CD8-positive, alpha-beta memory T cell (primary cell): ENCODE measurements at places on chromosomes 11 and 22. TPM values are rescaled to one million over a fixed set of nuclear protein-coding genes. Genes with fewer than 3 reads are reported as not detected.
A peak's percentile ranks its signal among the peaks of the same experiment; 100 is the strongest.

Gene CRYBA4
- not detected for total RNA-seq

Gene CDC42BPG
- 0.66 TPM for total RNA-seq

Gene SLC35F2
- 34.5 TPM for total RNA-seq

Gene ABTB2
- 5.4 TPM for total RNA-seq

Gene KCNJ5
- not detected for total RNA-seq

Gene CARNS1
- 2.0 TPM for total RNA-seq

- H3K27ac ChIP-seq: no peak overlapping the region
- no peak for DNase-seq
- no peak overlapping the region for H3K4me3 ChIP-seq
- H3K4me1 ChIP-seq: no peaks in the 10 kb centered on the region
Measured at GRCh38 chr22:43338766-43339345, 4.3 kb downstream of the SCUBE1 start.

DNA sequence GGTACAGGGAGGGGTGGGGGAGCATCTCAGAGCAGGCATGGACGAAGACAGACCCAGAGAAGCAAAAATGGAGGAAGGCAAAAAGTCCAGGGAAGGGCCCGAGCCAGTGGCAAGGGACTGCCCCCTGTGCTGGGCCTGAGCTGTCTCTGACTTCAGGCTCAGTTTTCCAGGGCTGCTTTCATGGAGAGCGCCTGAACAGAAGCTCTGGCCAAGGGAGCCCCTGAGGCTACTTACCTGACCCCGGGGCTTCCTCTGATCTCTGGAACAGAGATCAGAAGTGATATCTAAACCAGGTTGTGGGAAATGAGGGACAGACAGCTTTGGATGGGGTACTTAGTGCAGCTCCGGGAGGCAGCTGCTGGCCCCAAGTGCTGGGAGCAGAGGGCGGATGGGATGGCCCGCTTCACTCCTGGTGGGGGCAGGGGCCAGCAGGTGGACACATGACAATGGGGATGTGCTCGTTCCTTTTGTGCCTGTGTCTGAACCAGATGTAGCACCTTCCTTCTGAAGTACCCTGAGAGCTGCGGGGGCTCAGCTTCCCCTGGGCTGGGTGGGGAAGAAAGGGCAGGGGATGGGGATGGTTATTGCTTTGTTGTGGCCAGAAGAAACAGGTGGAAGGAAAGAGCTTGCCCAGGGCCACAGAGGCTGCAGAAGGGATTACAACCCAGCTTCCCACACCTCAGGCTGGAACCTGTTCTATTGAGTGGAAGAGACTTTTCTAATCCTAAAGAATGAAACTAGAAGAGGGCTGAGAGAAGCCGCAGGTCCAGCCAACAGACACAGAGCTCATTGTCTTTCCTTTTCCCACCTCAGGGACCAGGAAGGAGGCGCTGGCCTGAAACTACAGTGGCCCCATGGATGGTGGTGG lies 5.7 kb downstream of the LRRC10B start:
- H3K27me3 ChIP-seq: peaks cover 24% of the 10 kb centered on the region
- H3K36me3 ChIP-seq: no peaks in the 10 kb centered on the region
- no peak overlapping the region for H3K27ac ChIP-seq
- peaks cover 15% of the 10 kb centered on the region for H3K4me1 ChIP-seq
- DNase-seq: no peak

GRCh38 chr11:19817265-19817851 lies 104.7 kb downstream of the NAV2 start:
- no peak overlapping the region for H3K4me3 ChIP-seq
- no peak for DNase-seq
- no peaks in the 10 kb centered on the region for H3K27me3 ChIP-seq
- H3K36me3 ChIP-seq: no peaks in the 10 kb centered on the region
- no peak overlapping the region for H3K27ac ChIP-seq
- no peaks in the 10 kb centered on the region for H3K4me1 ChIP-seq

DNA sequence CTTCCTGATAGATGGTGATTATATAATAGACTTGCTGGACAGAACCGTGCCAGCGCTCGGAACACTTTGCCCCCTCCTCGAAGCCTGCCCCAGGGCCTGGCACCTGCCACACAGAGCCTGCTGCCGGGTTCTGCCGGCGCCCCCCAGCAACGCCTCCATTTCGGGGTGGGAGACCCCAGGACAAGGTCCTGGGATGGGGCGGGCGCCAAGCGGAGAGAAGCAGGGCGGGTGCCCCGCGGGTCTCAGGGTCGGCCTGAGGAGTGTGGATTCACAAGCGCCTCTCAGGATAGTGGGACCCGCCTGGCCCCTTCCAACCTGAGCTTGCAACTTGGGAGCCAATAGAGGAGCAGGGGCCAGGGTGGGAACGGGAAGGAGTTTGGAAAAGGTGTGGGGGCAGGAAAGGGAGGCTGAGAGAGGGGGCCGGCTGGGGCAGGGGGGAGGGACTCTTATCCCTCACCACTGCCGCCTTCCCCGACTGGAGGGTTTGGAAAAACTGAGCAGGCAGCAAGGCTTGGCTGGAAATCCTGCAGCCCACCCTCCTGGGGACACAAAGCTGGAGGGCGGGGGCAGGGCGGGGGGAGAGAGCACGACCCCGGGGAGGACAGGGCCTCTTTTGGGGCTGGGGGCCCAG lies 3.3 kb upstream of the BCL9L start:
- no peak for DNase-seq
- H3K4me3 ChIP-seq: peak overlapping the region; percentile 70
- no peaks in the 10 kb centered on the region for H3K36me3 ChIP-seq
- peak overlapping the region; percentile 96 for H3K27ac ChIP-seq
- peaks cover 31% of the 10 kb centered on the region for H3K4me1 ChIP-seq

DNA sequence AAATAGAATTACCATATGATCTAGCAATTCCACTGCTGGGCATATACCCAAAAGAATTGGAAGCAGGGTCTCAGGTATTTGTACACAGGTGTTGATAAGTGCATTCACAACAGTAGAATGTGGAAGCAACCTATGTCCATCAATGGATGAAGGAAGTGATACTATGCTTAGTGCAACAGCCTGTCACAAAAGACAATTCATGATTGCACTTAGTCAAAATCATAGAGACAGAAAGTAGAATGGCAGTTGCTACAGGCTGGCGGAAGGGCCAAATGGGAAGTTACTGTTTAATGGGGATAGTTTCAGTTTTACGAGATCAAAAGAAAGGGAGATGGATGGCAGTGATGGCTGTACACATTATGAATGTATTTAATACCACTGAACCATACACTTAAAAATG lies 42.0 kb downstream of the SGSM3 start:
- H3K4me3 ChIP-seq: no peak overlapping the region
- H3K27me3 ChIP-seq: no peaks in the 10 kb centered on the region
- H3K36me3 ChIP-seq: peaks cover 13% of the 10 kb centered on the region
- H3K4me1 ChIP-seq: peaks cover 15% of the 10 kb centered on the region
- DNase-seq: no peak
- H3K27ac ChIP-seq: no peak overlapping the region

DNA sequence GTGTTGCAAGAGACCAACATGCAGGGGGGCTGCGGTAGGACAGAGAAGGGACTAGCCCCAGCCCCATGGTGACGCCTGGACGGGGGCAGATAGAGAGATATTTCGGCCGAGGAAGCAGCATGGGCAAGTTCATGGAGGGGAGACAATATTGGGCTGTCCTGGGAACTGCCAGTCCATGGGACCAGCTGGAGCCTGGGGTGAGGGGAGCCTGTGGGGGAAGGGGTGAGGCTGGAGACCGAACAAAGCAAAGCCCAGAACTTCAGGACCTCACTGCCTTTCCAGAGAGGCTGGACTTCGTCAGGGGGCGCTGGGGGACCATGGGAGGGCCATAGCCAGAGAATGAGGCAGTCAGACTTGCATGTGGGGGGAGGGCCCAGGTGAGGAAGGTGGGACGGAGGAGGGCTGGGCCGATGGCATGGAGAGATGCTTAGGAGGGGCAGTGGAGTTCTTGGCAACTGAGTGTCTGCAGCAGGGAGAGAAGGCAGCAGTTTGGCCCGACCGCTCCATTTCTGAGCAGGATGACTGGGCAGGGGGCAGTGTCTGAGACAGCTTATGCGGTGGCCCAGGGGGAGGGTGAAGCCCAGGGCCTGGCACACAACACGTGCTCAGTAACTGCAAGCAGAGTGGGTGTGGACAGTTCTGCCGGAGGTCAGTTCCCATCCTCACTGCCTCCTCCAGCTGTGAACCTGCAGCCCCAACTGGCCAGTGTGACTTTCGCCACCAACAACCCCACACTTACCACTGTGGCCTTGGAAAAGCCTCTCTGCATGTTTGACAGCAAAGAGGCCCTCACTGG lies 712 bp downstream of the UPK3A start:
- H3K27me3 ChIP-seq: peaks cover 4% of the 10 kb centered on the region
- no peaks in the 10 kb centered on the region for H3K4me1 ChIP-seq
- no peak for DNase-seq
- no peak overlapping the region for H3K27ac ChIP-seq
- no peak overlapping the region for H3K4me3 ChIP-seq
- H3K36me3 ChIP-seq: no peaks in the 10 kb centered on the region

- no peak for DNase-seq
- H3K27me3 ChIP-seq: no peaks in the 10 kb centered on the region
- H3K4me3 ChIP-seq: no peak overlapping the region
- H3K4me1 ChIP-seq: no peaks in the 10 kb centered on the region
- no peaks in the 10 kb centered on the region for H3K36me3 ChIP-seq
Measured at GRCh38 chr11:44083906-44084305, 11.6 kb upstream of the EXT2 start.

DNA sequence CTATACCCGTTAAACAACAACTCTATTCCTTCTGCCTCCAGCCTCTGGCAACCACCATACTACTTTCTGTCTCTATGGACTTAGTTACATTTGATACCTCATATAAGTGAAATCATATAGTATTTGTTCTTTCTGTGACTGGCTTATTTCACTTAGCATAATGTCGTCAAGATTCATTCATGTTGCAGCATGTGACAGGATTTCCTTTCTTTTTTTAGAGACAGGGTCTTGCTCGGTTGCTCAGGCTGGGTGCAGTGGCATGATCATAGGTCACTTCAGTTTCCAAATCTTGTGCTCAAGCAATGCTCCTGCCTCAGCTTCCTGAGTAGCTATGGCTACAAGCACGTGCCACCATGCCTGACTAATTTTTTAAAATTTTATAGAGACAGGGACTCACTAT lies 29.4 kb upstream of the SORL1 start:
- no peak overlapping the region for H3K4me3 ChIP-seq
- no peak overlapping the region for H3K27ac ChIP-seq
- H3K36me3 ChIP-seq: no peaks in the 10 kb centered on the region

GRCh38 chr11:45105984-45106375 lies 40.5 kb upstream of the PRDM11 start:
- peaks cover 15% of the 10 kb centered on the region for H3K4me1 ChIP-seq
- H3K27me3 ChIP-seq: no peaks in the 10 kb centered on the region
- H3K27ac ChIP-seq: no peak overlapping the region
- DNase-seq: no peak
- H3K4me3 ChIP-seq: no peak overlapping the region

- H3K4me1 ChIP-seq: peaks cover 39% of the 10 kb centered on the region
- no peak overlapping the region for H3K27ac ChIP-seq
- no peaks in the 10 kb centered on the region for H3K27me3 ChIP-seq
- DNase-seq: no peak
Measured at GRCh38 chr11:13287036-13287435, 9.4 kb downstream of the BMAL1 start.

GRCh38 chr11:19183646-19184045 lies 18.1 kb downstream of the CSRP3 start:
- H3K36me3 ChIP-seq: no peaks in the 10 kb centered on the region
- no peaks in the 10 kb centered on the region for H3K27me3 ChIP-seq
- H3K4me3 ChIP-seq: no peak overlapping the region
- no peak overlapping the region for H3K27ac ChIP-seq
- no peaks in the 10 kb centered on the region for H3K4me1 ChIP-seq

- H3K36me3 ChIP-seq: peaks cover 6% of the 10 kb centered on the region
- H3K27ac ChIP-seq: no peak overlapping the region
- no peak for DNase-seq
- H3K4me3 ChIP-seq: no peak overlapping the region
- H3K27me3 ChIP-seq: no peaks in the 10 kb centered on the region
- peaks cover 11% of the 10 kb centered on the region for H3K4me1 ChIP-seq
Measured at GRCh38 chr11:107453594-107454286, 3.9 kb downstream of the CWF19L2 start.

DNA sequence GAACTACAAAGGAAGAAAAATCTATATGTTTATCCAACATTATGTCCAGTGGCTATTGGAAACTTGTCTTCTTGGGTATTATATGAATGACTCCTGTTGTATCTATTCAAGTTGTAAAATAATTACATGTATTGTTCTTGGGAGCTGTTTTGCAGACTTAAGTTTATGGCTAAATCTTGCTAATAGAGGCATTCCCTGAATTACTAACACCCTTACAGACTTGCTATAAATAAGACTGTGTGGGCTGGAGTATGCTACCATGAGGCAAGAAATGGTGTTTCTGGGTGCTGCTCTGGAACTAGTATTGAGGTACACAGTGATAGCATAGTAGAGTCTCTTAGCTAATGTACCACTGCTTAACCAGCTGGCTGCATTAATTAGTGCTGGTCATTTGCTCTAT lies 155.1 kb downstream of the HIPK3 start:
- H3K4me1 ChIP-seq: no peaks in the 10 kb centered on the region
- no peaks in the 10 kb centered on the region for H3K36me3 ChIP-seq
- no peak for DNase-seq
- no peaks in the 10 kb centered on the region for H3K27me3 ChIP-seq
- no peak overlapping the region for H3K27ac ChIP-seq

GRCh38 chr11:74989260-74989638 lies 516 bp downstream of the NEU3 start:
- DNase-seq: peak; percentile 2
- H3K36me3 ChIP-seq: no peaks in the 10 kb centered on the region
- peaks cover 22% of the 10 kb centered on the region for H3K4me1 ChIP-seq
- peak overlapping the region; percentile 78 for H3K4me3 ChIP-seq
- peak overlapping the region; percentile 74 for H3K27ac ChIP-seq
- H3K27me3 ChIP-seq: no peaks in the 10 kb centered on the region

DNA sequence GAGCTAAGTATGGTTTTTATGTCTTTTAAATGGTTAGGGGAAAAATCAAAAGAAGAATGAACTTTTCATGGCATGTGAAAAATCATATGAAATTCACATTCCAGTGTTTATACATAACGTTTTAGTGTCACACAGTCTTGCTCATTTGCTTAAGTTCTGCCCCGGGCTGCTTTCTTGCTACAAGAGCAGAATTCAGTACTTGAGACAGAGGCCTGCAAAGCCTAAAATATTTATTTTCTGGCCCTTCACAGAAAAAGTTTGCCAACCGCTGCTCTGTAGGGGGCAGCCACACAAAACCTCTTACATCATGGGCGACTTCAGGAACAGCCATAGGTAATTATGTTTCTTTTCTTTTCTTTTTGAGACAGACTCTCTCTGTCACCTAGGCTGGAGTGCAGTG lies 1.0 kb upstream of the ATG2A start:
- H3K36me3 ChIP-seq: peaks cover 7% of the 10 kb centered on the region
- H3K4me3 ChIP-seq: peak overlapping the region; percentile 37
- H3K4me1 ChIP-seq: peaks cover 24% of the 10 kb centered on the region
- peak overlapping the region; percentile 66 for H3K27ac ChIP-seq

GRCh38 chr22:43925433-43926348 lies 2.1 kb downstream of the PNPLA3 start:
- no peak overlapping the region for H3K4me3 ChIP-seq
- H3K4me1 ChIP-seq: no peaks in the 10 kb centered on the region
- no peak overlapping the region for H3K27ac ChIP-seq
- no peaks in the 10 kb centered on the region for H3K36me3 ChIP-seq
